ENCODE measurements at places on chromosomes 5 and 9.

- no peak for DNase-seq
Observed at GRCh38 chr5:143074414-143074996, 304.3 kb downstream of the ARHGAP26 start.

DNA sequence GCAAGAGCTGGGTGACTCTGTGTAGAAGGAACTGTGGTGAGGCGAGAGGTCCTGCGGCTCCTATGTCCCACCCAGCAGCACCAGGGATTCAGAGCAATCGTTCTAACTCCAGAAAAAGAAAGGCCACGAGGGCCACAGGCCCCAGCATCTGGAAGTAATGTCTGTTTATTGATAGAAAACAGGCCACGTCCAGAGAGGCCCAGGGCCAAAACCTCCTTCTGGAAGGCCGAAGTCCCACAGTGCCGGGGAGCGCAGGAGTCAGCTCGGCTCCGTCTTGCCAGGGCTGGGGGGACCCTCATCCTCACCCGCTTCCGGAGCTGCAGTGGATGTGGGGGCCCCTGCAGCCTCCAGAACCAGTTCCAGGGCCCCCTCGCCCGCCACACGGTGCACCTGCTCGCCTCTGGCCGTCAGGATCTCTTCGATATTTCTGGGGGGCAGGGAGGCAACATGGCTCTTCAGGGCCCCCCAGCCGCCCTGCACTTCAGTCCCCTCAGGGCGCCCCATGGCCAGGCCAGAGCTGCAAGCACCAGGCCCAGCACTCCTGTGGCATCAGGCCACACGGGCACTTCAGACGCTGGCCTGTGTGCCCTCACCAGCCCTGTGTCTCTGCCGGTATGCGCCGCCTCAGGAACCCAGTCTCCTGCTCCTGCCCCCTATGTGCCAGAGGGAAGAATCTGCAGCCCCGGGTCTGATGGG lies 1.6 kb downstream of the DNLZ start:
- DNase-seq = no peak

GRCh38 chr9:15070716-15071115 lies 160.5 kb upstream of the FREM1 start:
- no peak for DNase-seq

DNA sequence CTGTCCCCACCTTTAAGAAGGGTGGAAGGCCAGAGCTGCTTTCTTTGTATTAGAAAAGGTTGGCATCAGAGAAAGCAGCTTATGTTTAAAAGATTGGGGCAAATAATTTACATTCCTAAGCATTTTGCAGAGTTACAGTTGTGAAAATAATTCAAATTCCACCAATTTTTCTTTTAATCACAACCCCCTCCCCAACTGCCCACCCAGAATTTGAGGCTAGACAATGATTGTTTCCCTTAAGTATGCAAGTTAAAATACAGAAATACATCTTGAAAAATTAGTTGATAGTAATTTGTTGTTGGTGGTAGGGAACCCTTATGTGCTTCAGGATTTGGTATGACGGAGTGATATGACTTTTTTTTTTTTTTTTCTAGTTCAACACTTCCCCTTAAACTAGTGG lies 133.0 kb downstream of the ZSWIM6 start:
- no peak for DNase-seq

DNA sequence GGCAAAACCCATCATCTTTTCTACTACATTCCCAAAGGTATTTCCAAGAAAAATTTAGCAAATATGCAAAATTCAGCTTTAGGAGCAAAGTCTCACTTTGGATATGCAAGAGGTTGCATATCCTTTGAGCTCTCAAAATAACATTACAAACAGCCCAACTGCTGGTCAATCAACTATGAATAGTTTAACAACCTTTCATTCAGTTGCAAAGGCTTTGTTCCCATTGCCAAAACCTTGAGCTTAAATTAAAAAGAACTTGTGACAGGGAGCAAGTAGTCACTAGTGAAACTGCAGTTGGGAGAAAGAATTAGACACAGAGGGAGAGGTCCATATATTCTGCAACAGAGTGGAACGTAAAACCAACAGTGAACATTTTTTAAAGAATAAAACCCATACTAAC lies 8.8 kb downstream of the ZNF608 start:
- DNase-seq = peak; percentile 81

GRCh38 chr9:135504262-135505243 lies 4.1 kb downstream of the MRPS2 start:
- DNase-seq = peak; percentile 82

GRCh38 chr5:51712201-51712600 lies 329.0 kb downstream of the ISL1 start:
- no peak for DNase-seq

GRCh38 chr5:78750281-78750680 lies 101.7 kb upstream of the LHFPL2 start:
- DNase-seq = no peak

GRCh38 chr5:10424124-10424731 lies 17.5 kb upstream of the ROPN1L start:
- DNase-seq = peak; percentile 79

GRCh38 chr9:93264338-93265125 lies 80.6 kb downstream of the WNK2 start:
- DNase-seq = no peak

DNA sequence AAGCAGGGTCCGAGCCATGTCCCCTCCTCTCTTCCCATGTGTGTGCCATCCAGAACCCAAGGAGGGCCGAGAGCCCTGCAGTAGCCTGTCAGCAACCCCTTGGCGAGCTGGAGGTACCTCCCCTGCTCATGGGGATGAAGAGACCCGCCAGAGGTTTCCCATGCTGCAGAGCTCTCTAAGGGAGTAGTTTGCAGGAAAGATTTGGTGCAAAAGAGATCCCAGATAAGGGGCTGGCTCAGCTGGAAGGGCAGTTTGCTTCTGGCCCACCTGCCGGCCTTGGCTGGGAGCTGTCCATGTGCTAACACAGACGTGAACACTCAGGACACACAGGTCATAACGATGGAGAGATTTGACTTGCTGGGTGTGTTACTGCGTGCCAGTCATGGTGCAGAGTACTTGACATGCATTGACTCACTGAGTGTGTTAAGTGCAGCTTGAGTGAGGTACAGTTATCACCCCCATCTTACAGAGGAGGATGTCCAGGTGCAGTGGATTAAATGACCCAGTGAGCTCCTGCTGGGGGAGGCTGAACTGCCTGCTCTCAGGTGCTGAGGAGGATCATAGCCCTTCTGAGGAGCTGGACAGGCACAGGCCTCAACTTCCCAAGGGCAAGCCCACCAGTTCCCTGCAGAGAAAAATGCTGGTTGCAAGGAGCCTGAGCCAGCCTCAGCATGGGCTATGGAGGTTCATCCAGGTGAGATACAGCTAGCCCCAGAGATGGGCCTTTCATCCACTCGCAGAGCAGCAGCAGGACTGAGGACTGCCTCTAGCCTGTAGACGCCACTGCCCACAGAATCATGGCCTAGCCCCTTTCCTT lies 6.3 kb upstream of the SLC25A48 start:
- DNase-seq = no peak

GRCh38 chr5:2640717-2641116 lies 110.8 kb downstream of the IRX2 start:
- DNase-seq = no peak

- DNase-seq = no peak
Observed at GRCh38 chr9:92639791-92640271, 30.1 kb downstream of the IPPK start.

Data from GM23338 (cell line).